Gastrocnemius medialis (tissue), 4 donors: ENCODE measurements at places on chromosomes 12 and 14.

DNA sequence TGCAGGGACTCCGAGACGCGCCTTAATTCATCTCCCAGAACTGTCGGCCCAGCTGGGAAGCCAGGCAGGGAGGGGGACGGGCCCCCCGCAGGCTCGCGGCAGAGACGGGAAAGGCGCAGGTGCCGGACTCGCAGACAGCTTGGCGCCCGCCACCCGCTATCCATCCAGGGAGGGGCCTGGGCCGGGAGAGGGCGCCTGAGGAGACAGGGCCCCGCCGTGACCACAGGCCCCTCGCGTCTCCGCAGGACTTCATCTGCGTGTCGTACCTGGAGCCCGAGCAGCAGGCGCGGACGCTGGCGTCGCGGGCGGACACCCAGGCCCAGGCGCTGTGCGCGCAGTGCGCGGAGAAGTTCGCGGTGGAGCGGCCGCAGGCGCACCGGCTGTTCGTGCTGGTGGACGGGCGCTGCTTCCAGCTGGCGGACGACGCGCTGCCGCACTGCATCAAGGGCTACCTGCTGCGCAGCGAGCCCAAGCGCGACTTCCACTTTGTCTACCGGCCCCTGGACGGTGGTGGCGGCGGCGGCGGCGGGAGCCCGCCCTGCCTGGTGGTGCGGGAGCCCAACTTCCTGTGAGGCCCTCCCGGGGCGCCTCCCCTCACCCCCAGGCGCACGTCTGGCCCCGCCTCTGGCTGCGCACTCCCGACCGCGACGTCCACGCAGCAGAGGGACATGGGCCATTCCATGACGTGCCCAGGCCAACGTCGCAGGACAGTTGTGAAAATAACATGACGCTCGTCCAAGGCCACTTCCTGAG, 60.6 kb downstream of the LGMN start:
- no peak for DNase-seq

- no peak for DNase-seq
Observed at GRCh38 chr14:81275305-81276072, 54.7 kb upstream of the GTF2A1 start.

GRCh38 chr12:30997685-30998440, 71.3 kb downstream of the TSPAN11 start:
- no peak for DNase-seq

DNA sequence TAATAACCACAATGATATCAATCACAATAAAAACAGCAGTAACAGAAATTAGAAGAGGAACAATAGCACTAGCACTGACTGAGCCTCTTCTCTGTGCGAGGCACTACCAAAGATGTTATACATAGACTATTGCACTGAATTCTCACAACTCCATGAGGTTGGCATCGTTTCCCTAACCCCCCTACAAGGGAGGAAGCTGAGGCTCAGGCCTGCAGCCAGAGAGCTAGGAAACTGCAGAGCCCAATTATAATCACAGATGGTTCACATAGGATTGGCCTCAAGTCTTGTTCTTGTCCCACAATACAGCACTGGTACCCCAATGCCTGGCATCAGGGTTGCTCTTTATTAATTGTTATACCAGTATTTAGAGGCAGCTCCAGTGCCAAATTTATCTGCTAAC, 278.0 kb downstream of the CEP128 start:
- no peak for DNase-seq

DNA sequence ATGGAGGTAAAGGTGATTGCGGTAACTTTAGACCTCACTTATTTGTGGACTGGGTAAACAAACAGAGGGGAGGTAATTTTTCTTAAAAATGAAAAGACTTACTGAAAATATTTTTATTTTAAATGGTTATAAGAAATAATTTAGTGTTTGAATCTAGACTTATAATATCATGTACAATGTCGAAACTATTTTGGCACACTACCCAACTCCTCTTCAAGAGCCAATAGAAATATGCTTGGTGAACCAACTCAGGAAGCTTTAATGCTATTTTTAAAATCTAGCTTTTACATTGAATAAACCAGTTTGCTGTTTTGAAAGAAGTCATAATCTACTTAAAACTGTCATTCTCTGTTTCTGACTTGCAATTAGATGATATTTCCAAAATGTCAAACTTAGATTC, 175.8 kb upstream of the NPAS3 start:
- no peak for DNase-seq

DNA sequence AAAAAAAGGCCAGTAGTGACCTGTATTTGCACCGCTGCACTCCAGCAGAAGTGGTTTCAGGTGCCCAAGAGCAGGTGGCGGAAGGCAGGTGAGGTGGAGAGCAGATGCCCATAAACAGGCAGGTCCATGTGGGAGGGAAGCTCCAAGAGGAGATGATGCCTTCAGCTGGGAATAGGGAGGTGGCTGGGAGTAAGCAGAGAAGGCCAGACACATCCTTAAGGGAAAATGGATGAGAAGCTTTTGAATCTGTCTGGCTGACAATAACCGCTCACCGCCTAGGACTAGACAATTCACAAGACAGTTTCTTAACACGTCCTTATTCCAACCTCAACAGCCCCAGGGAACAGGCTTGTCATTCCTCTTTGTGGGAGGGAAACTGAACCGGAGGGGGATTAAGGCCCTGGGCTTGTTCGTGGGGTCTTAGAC, 43.9 kb upstream of the PLEKHG6 start:
- no peak for DNase-seq

- no peak for DNase-seq
Observed at GRCh38 chr12:108649669-108650068, 16.0 kb upstream of the SELPLG start.

- DNase-seq = no peak
Observed at GRCh38 chr14:54974788-54975414, 52.0 kb downstream of the WDHD1 start.

- DNase-seq = peak; percentile 18
Observed at GRCh38 chr12:6953442-6954315, 2.5 kb downstream of the PTPN6 start.

DNA sequence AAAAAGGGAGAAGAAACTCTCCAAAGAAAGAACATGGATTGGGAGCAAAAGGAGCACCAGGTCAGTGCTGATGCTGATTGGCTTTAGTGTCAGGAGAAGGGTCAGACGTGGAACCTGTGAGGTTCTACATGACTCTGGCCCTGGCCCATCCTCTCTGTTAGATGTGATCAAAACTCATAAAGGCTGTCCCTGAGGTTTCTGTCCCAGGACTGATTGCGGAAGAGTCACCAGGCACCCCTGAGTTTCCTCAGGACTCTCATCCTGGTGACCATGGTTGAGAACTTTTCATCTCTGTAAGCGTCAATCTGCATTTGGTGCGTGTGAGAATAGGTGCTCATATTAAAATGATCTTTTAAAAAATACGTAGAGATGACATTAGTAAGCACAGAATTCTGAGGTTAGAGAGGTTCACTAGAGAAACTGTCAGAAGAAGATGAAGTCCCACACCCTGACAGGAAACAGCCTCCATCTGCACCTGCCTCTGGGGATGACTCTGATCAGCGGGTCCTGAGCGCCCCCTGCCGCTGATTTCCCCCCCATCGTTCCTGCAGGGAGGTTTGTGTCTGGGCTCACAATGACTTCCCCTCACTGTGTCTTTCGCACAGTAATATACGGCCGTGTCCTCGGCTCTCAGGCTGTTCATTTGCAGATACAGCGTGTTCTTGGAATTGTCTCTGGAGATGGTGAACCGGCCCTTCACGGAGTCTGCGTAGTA, 741.8 kb downstream of the TMEM121 start:
- no peak for DNase-seq

DNA sequence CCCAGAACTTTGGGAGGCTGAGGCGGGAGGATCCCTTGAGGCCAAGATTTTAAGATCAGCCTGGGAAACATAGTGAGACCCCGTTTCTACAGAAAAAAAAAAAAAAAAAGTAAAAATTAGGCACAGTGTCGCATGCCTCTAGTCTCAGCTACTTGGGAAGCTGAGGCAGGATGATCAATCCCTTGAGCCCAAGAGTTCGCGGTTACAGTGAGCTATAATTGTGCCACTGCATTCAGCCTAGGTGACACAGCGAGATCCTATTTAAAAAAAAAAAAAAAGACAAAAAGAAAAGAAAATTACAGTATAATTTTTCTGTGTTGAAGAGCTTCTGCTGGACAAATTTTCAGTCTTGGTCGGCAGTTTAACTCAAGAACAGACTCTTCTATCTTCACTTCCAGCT, 133.9 kb upstream of the FGD4 start:
- DNase-seq = no peak

DNA sequence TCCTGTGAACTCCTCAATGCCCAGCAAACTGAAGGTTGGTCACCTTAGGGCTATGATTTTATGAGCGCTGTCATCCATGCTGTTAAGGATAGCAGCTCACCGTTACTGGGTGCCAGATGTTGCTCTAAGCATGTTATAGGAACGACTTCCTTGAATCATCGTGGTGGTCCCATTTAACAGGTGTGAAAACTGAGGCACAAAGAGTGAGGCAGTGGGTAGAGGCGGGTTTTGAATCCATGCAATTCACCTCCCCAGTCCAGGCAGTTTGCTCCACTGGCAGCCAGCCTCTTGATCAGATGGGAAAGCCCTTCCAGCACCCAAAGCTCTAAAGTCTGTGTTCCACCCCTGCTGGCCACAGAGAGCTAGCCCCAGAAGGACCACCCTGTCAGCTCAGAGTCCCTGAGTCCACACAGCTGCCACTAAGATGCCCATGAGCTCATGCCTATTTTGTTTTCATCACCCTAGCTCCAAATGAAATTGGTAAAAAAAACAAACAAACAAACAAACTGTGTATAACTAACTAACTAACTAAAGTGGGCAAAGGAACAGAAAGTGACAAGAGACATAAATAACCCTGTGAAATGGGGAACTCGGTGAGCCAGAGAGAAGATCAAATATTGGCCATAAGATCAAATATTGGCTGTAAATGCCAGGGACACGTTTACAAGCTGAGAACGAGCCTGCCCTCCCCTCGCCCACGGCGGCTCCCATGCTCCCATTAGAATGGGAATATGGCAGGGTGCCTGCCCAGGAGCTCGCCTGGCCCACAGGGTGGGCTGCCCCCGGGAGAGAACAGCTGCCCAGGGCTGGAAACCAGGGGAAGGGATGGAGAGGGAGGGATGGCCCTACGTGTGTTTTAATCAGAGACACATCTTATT, 72.3 kb upstream of the RFLNA start:
- no peak for DNase-seq

DNA sequence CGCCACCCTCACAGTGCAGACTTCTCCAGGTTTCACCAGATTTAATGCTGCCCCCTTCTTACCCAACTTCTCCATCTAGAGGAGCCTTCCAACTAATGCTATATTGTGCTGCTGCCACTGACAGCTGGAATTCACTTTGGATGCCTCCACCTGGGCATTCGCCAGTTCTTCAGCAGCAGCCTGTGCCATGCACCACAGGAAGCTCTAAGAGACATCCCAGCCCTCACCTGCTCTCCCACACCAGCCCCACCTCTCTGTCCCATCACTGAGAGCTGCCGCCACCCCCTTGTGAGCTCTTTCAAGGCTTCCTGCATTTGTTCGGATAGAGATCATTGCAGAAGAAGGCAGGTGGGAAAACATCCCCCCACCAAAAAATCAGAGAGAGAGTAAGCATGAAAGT, 4.6 kb upstream of the KRT2 start:
- DNase-seq = no peak

- no peak for DNase-seq
Observed at GRCh38 chr14:104752423-104752734, 568 bp upstream of the SIVA1 start.

GRCh38 chr12:9068086-9068485, 47.6 kb downstream of the A2M start:
- no peak for DNase-seq

DNA sequence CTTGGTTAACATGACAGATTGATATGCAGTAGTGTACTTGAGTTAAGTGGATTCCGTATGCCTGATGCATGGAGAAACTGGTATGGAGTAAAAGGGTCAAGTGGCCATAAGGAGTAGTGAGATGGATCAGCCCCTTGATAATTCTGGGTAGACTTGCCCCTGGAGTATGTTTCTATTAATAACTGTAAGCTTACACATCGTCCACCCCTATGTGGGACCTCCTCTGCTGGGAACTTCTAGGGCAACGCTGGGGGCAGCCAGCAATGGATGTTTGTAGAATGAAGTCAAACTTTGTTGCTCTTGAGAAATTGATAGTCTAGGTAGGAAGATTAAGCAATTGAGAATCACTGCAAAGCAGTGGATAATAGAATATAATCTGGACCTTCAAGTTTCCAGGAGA, 3.5 kb downstream of the C12orf75 start:
- DNase-seq = no peak

- no peak for DNase-seq
Observed at GRCh38 chr12:92503971-92504593, 198.7 kb upstream of the PLEKHG7 start.

DNA sequence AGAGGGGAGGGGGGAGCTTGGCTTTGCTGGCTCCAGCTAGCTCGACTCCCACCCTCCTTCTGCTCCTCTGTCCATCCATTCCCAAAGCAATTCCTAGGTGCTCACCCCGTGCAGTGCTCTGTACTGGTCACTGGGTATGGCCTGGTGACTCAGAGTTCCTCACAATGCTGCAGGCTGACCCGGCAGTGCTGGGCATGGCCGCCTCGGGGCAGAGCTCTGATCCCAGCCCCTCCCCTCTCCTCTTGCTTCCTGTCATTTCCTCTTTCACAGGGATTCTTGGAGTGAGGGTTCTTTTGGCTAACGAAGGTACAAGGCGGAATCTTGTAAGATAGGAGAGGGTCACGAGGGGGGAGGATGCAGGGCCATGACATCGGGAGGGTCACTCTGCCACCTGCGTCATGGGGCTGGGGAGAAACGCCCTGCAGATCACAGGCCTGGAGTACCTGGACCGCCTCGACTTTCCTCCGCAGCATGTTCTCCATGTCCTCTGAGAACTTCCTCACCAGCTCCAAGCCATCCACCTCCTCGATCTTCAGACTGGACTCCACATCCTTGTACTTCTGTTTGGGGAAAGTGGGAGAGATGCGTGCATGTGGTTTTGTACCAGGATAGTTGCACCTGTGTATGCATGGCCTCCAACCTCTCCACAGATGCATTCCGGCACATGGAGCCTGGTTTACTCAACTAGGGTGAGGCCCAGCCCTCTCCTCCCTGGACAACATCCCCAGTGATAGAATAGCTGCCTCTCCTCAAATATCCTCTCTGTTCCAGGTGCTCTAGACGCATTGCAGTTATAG, 5.7 kb downstream of the CACNA2D4 start:
- no peak for DNase-seq

DNA sequence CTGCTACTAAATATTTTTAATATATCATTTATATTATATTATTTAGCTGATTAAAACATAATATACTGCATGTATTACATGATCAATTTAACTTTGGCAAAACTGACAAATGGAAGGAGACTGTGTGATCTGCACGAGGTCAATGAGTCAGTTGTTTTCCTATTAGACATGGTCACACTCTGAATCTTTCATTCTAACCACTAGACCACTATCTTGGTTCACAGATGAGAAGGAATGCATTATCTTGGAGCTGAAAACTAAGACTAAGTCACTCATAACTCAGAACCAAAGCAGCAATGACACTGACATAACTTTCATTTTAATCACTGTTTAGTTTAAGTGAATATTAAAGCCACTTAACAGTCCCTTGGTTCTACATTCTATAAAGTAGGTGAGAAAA, 37.4 kb downstream of the GNPTAB start:
- DNase-seq = no peak

- DNase-seq = no peak
Observed at GRCh38 chr12:109689426-109689825, 24.2 kb upstream of the FAM222A start.

GRCh38 chr12:112146123-112146522, 20.8 kb downstream of the TRAFD1 start:
- no peak for DNase-seq
